ENCODE measurements at places on chromosomes 1 and 21.

DNA sequence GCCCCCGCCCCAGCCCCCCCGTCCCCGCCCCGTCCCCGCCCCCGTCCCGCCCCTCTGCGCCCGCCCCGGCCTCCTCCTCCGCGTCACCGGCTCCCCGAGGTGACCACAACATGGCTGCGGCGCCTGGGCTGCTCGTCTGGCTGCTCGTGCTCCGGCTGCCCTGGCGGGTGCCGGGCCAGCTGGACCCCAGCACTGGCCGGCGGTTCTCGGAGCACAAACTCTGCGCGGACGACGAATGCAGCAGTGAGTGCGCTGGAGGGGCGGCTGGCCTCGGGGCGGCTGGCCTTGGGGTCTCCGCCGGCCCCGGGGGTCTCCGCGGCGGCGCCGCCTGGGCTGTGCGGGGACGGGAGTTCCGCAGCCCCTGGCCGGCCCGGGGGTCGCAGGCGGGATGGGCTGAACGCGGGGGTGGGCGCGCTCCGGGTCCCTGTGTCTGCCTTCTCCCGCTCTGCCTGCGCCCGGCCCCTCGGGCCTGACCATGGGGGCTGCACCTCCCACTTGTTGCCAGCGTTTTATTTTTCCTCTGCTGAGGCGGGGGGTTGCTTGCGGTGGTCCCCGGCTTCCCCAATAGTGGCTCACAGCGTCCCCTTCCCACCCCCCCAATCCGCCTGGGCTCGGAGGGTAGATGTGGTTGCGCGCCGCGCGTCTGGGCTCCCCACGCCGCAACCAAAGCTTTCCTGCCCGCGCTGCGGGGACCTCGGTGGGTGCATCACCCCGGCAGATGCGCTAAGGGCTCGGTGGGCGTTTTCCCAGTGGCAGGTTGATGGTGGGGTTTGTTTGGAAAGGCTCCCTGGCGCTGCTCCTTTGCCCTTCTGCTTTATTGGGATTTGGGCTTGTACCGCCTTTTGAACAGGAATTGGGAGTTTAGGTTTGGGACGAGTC is at the start of gene MIA3:
Gene MIA3, plus strand, starts transcription at position 97 of the 879 bp plus-strand sequence. Its CDS starts 14 bp downstream, at position 111.
- DNase-seq, result peak; percentile 22

DNA sequence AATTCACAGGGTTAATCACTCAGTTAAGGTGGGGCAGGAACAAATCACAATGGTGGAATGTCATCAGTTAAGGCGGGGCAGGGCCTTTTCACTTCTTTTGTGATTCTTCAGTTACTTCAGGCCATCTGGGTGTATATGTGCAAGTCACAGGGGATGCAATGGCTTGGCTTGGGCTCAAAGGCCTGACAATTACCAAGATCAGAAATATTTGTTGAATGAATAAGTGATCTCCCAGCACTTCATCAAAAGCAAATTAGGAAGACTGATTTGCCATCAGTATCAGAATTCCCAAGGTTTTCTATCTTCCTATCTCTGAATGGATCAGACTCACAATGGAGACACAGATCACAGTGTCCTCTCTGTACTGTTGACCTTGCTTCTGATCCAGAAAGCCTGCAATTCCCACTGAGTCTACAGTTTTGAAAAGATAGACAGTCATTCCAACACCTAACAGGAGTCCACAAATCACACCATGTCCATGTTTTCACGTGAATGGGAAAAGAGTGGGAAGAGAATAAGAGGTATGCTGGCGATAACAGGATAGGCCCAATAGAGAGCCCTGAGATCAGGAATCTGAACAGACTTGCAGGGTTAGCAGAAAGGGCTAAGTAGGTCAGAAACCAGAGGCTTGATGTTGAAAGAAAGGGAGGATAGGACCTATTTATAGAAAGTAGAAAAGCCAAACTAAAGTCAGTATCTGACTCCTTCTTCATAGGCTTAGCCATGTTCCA is 75.3 kb downstream of the KCNK1 start:
- DNase-seq, result no peak

DNA sequence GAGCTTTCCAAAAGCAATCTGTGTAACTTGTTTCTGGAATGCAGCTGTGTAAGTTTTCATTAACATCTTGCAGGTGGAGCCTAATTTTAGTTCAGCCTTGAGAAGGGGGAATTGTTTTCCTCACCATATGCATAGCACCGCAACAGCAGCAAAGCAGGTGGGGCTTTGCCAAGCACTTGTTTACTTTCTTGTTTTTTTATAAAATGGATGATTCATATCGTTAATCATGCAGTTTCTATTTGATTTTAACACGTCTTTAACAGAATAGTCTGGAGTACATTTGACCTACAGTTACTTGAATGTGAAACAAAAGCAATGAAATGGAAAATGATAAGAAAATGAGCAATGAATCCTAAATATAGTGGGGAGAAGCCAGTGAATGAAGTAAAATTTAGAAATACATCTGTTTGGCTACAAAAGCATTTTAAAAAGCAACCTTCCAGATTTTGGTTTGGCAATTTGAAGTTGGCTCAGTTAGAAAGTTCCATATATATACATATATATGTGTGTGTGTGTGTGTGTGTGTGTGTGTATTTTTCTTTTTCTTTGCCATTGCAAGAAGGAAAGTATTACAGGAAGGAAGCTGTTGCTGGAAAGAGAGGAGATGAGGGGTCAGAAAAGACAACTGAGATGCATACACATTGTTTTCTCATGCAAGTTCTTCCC is 119.0 kb upstream of the ADGRL2 start:
- no peak for DNase-seq

DNA sequence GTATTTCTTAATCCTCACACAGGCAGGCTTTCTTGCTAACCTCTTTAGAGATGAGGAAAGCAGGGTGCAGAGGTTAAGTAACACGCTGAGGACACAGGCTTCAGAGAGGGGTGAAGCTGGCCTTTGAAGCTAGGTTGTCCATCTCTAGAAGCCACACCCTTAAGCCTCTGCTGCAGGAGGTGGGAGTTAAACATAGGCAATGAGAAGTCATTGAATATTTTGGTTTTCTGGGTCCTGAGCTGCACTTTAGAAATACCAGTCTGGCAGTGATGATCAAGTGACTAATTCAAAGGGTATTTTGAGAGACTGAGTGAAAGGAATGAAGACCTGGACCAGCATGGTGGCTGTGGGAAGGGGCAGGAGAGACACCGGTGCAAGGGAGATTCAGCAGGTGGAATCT is 9.9 kb downstream of the KCNJ15 start:
- no peak for DNase-seq

DNA sequence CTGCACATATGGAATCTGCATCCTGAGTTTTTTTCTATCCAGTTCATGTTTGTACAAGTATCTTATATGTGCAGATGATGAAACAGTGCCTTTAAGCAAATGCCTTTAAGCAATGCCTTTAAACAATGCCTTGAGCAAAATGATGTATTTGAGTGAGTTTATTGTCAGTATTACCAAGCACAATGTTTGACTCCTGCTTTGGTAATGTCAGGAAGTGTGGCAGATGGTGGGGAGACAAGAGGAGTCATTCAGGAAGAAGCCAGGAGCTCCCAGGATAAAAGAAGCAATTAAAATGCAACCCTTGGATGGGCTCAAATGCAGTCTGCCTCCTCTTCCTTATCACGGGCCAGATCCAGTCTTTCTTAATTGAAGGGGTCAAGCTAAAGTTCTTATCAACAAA is 108.7 kb upstream of the KCNJ15 start:
- no peak for DNase-seq

- DNase-seq, result no peak
Observed at GRCh38 chr1:183237046-183237445, 51.0 kb downstream of the LAMC2 start.

DNA sequence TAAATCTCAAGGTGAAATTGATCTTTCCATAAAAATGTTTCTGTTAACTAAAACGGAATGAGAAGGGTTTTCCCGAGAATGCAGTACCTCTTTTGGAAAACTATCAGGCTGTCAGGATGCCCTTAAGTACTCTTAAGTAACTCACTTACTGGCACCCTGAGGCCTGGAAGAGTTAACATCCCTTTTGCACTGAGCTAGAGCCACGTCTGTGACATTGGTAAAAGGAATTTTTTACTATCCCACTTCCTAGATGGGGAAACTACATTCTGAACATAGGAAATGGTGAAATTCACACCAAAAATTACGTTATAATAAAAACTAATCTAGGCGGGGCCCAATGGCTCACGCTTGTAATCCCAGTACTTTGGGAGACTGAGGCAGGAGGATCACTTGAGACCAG is 39.7 kb upstream of the MAP10 start:
- no peak for DNase-seq

- DNase-seq, result no peak
Observed at GRCh38 chr1:193458628-193459027, 272.2 kb upstream of the B3GALT2 start.

GRCh38 chr1:31977385-31978131 is 36.1 kb upstream of the KHDRBS1 start:
- peak; percentile 55 for DNase-seq

All from BE2C (cell line).